ELR (cell line): ENCODE measurements at places on chromosomes 7 and 10.

DNA sequence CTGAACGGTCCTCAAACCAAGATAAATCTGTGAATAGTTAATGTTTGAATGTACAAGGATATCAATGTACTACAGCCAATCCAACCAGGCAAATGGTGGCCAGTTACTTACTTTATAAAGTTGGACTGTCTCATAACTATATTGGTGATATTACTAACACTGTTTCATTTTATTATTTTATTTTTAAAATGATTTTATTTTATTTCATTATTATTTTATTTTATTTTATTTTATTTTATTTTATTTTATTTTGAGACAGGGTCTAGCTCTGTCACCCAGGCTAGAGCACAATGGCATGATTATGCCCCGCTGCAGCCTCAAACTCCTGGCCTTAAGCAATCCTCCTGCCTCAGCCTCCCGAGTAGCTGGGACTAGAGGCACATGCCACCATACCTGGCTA, 6.8 kb downstream of the IL15RA start:
- DNase-seq, result no peak

GRCh38 chr10:44047361-44047760, 337.5 kb downstream of the CXCL12 start:
- no peak for DNase-seq

GRCh38 chr7:70700941-70701425, 431.0 kb upstream of the GALNT17 start:
- DNase-seq, result no peak

DNA sequence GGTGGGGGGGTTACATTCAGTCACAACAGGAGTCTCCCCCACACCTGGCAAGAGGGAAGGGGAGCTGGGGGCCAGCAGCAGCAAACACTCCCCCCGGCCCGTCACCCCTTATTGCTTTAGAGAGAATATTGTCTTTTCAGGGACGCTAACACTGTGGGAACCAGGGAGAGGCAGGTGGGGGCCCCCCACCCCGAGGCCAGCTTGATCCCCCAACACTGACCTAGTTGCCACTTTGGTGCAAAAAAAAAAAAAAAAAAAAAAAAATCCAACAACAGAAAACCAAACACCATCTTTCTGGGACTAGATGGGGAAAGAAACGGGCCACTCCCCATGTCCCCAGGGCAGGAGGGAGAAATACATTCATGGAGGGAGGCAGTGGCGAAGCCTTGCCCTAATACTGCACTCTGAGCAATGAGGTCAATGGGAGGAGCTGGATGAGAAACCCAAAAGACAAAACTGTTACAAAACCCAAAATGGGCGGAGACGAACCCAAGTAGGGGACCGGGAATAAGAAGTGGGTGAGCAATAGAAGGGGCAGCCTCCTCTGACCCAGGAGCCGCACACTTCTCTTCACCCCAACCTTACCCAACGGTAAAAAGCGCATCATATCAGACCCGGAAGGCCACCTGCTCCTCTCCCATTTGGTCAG, 6.5 kb downstream of the GNB2 start:
- DNase-seq, result no peak

DNA sequence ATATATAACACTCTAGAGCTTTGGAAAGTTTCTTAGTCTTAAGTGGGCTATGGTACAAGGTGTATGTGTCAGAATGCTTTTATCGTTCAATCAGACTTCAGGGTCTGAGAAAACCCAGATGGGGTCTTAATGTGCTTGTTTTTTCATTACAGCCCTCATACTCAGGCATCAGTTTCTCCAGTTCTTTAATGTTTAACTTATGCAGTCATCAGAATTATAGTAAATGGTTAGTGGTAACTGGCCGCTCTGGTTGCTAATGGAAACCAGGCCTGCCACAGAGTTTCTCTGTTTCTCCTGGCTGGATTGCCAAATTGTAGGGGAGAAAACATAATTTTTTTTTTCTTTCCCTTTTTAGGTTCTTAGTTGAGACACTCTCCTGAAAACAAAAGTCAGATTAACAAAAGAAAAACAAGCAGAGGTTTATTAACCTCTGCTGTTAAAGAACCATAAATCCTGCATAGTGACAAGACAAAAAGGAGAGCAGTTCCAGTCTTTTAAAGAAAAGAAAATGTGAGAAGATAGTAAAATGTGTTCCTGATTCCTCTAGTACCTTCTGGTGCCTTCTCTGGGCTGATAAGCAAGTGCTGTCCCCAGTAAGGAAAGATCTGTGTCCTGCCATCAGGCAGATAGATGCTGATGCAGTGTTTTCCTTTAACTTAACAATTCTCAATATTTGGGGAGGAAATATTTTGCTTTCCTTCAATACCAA, 21.5 kb upstream of the GHITM start:
- DNase-seq, result no peak

DNA sequence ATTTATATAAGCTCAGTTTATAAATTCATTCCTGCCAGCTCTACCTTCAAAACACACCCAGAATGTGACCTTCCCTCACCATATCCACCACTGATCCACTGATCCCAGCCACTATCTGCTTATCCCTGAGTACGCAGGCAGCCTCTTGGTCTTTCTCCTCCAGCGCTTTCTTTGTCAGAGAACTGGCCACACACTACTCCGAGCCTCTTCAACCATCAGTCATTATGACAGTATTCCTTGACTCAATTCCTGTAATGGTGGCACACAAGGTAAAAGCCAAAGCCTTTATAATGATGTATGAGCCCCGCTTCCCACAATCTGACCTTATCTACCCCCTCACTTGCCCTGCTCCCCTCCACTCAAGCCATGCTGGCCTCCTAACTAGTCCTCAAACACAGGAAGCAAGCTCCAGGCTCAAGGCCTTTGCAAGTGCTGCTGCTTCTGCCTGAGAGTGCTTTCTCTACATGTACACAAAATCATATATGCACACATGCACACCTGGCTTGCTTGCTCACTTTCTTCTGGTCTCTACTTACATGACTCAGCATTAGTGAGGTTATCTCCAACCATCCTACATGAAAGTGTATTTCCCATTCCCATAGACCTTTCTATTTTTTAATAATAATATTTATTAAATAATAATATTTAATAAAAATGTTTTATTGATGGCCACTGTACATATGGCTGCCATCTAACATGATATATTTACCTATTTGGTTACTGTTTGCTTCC, 150.4 kb upstream of the FEZF1 start:
- no peak for DNase-seq

GRCh38 chr7:34282271-34282670, 375.7 kb upstream of the NPSR1 start:
- no peak for DNase-seq

DNA sequence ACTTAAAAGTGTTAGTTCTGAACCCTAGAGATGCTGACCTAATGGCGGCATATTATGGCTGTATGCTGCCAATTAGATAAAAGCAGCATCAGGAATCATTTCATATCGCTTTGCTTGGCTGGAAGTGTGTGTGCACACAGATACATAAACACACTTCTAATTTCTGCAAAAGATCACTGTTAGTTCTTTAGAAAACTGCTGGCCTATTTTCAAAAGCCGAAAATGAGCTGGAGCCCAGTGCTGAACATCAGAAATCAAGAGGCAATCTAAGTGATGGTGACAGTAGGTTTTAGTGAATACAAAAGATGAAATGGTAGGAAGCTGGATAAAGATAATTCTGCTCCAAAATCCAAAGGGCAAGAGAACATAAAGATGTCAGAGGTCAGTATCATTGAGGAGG, 745.8 kb upstream of the LRRTM3 start:
- no peak for DNase-seq

- DNase-seq, result no peak
Measured at GRCh38 chr7:137895301-137896221, 48.8 kb upstream of the DGKI start.

GRCh38 chr7:31432836-31433340, 81.0 kb upstream of the ITPRID1 start:
- DNase-seq, result peak; percentile 43

DNA sequence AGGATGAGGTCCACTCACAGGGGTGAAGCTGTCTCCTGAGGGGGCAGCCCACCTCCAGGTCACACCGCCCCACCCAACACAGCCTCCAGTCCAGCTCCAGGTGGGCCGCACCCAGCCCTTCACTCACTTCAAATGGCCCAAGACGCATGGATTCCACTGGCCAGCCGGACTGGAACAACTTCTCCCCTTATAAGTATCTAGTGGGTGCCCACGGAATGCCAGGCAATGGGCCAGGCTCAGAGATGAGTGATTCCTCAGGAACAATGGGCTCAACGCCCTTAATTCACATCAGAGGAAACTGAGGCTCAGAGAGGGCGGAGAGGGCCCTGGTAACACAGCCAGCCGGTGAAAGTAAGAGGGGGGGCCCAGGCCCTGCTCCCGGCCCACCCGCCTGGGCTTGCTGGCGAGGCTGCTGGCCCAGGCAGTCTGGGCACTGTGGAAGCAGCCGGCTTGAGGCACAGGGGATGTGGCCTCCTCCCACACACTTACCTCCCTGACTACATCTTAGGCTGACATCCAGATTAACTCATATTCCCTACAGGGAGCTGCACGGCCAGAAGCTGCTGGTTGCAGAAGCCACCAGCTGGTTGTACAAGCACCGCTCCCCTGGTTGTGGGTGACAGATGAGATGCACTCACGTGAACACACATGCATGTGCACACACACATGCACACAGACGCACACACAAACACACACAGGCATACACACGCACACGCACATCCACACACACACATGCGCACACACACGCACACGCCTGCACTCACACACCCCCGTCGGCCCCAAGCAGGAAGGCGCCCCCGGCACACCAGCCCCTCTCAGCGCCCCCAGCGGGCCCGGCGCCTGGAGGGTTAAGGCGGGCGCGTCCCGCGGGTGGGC, 1.0 kb upstream of the FAM20C start:
- peak; percentile 86 for DNase-seq

DNA sequence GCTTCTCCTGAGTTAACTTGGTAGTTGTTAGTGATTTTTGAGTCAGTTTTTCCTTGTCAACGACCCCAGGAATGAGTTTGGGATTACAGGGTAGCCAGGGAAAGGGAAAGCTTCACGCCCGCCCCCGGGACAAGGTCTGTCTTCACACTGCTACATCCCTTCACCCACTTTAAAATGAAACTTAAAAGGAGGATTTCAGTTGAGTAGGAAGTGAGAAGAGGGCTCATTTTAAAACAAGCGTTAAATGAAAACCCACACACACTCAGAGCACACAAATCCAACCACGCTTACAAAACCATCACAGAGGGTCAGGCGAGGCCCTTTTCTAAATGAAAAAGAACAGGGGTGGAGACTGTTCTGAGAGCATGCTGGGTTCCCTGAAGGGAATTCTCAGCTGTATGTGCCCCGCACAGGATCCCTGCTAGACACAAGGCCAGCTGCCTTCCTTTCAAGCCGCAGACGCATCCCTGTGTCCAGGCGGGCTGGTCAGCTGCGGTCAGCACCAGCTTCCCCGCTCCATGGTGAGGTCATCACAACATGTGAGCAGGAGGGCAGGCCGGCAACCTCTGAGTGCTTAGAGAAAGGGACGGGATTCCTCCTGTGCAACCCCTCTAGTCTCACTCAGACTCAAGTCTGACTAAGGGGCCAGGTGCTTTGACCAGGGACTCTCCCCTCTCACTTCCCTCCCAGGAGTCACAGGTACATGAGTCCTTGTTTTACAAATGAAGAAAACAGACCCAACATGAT, 111.8 kb downstream of the EGFR start:
- peak; percentile 96 for DNase-seq

- DNase-seq, result no peak
Measured at GRCh38 chr7:95213809-95214492, 110.4 kb downstream of the PON1 start.

DNA sequence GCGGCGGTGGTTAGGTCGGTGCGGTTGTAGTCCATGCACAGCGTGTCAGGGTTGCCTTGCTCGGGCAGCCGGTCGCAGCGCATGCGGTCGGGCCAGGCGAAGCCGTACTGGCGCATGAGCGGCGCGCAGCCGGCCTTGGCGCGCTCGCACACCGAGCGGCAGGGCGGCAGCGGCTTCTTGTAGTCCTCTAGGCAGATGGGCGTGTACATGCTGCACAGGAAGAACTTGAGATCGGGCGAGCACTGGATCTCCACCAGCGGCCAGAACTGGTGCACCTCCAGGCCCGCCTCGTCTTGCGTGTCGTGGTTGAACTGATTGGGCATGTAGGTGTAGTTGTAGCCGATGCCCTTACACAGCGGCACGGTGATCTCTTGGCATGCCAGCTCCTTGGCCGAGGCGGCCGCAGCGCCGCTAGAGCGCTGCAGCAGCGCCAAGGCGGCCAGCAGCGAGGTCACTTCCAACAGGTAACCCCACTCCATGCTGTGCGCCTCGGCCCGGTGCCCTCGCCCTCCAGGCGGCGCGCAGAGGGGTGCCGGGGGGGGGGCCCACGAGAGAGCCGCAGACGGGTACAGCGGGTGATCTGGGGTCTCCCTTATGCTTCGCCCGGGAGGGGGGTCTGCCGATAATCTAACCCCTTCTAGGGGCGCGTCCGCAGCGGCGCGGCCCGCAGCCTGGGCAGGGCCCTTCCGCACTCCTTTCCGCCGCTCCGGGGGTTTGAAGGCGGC, 983 bp downstream of the FZD8 start:
- DNase-seq, result peak; percentile 87

DNA sequence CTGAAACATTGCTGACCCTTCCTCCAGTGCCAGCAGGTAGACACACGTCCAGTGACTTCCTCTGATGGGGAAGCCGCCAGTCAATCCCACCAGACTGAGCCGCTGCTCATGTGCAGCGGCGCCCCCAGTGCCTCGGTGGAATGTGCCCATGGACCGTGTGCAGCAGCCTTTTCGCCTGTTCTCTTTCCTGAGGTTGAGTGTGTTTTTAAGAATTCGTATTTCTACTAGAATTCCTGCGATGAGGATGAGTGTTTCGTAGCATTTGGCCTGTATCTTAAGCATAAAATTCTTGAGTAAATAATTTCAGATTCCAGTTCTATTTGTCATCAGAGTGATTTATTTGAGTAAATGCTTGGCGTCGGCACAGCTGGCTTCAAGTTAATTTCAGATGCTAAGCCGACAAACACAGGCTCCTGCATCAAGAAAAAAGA, 35.4 kb downstream of the BNIP3 start:
- peak; percentile 96 for DNase-seq

GRCh38 chr10:124996854-124997215, 54.9 kb downstream of the ZRANB1 start:
- no peak for DNase-seq

- peak; percentile 45 for DNase-seq
Measured at GRCh38 chr10:80684259-80684658, 146.6 kb downstream of the SH2D4B start.

DNA sequence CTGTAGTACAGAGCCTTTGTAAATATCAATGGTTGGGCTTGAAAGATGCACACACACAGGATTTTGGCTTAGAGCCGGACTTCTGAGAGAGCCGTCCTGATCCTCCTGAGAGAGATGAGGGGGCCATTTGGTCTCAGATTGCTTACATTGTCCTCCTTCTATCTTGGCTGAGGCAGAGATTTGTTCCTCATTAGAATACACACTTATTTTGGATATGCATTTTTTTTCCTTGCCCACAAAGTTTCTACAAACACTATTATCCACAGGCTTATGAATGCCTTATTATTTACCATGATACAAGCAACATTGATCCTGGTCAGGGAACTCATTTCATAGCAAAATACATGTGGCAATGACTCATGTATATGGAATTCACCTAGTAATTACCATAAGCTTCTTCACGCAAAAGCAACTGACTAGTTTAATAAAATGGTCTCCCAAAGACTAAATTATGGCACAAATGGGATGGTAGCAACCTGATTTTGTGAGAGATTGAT, 175.3 kb downstream of the MDFIC start:
- DNase-seq, result peak; percentile 87
